ENCODE measurements at places on chromosomes 5 and 9.

GRCh38 chr5:150234576-150235499, 45.0 kb downstream of the SLC6A7 start:
- DNase-seq, result no peak

DNA sequence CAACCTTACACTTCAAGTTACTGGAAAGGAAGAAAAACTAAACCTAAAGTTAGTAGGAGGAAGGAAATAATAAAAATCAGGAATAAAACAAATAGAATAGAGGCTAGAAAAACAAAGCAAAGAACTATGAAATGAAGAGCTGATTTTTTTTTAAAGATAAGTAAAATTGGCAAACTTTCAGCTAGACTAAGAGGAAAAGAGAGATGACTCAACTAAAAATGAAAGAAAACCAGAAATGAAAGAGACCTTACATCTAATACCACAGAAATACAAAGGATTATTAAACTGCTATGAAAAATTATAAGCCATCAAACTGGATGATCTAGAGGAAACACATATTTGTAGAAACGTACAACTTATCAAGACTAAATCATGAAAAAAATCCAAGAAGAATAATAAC, 60.0 kb downstream of the PRRC1 start:
- peak; percentile 20 for DNase-seq

DNA sequence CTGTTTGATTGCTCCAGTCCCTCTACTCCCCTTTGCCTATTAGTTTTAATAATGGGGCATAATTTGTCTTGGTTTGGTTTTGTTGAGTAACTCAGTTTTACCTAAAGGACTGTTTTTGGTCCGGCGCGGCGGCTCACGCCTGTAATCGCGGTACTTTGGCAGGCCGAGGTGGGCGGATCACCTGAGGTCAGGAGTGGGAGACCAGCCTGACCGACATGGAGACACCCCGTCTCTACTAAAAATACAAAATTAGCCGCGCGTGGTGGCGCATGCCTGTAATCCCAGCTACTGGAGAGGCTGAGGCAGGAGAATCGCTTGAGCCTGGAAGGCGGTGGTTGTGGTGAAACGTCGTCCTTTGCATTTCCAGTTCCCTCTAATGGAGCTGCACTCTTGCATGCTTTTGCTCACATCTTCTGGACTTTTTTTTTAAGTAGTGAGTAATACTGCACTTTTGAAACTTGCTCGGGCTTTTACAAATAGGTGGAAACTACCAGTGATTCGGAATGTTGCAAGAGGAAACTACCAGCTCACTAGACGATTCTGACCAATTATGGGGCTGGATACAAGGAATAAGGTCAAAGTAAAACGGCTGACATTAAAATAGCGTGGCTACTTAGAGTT, 721 bp upstream of the MAML1 start:
- peak; percentile 89 for DNase-seq

DNA sequence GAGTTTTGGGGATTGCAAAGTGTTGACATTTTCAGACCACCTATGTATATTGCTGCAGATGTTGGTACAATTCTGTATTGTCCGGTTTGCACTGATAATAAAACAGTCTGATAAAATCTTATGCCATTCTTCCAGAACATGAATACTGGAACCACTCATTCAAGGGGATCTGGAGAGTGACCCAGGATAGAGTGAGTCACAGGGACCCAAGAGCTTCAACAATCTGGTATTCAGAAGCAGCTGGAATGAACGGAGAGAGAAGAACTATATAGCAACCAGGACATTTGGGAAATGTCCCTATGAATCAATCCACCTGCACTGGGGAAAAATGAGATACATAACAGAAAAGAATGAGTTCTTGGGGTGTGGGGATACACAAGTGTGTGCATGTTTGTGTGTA, 73.3 kb downstream of the SH3TC2 start:
- peak; percentile 24 for DNase-seq

- DNase-seq, result no peak
Observed at GRCh38 chr9:109242014-109242413, 75.0 kb upstream of the FRRS1L start.

- DNase-seq, result no peak
Observed at GRCh38 chr5:10304932-10305331, 2.8 kb downstream of the CMBL start.

Data from IMR-90 (cell line).